ENCODE measurements at places on chromosomes 5 and 9.

GRCh38 chr9:3733039-3733408 lies 207.2 kb upstream of the RFX3 start:
- DNase-seq = no peak

- no peak for DNase-seq
Measured at GRCh38 chr9:135773530-135774238, 71.7 kb downstream of the KCNT1 start.

DNA sequence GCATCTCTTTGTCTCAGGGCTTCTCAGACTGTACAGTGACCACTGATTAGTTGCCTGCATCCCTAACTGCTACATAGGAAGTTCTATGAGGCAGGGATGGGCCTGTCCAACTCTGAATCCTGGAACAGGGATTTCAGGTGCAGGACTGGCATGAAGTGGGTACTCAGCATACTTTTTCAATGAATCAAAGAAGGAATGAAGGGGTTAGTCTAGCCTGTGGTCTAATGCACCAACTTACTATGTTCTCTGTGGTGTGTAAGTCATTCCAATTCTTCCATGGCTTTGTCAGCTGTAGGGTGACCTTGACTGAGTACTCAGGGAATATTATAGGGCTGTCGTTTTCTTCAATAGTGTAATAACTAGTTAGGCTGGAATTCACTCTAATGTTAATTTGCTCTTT lies 8.3 kb downstream of the COL15A1 start:
- DNase-seq = no peak

DNA sequence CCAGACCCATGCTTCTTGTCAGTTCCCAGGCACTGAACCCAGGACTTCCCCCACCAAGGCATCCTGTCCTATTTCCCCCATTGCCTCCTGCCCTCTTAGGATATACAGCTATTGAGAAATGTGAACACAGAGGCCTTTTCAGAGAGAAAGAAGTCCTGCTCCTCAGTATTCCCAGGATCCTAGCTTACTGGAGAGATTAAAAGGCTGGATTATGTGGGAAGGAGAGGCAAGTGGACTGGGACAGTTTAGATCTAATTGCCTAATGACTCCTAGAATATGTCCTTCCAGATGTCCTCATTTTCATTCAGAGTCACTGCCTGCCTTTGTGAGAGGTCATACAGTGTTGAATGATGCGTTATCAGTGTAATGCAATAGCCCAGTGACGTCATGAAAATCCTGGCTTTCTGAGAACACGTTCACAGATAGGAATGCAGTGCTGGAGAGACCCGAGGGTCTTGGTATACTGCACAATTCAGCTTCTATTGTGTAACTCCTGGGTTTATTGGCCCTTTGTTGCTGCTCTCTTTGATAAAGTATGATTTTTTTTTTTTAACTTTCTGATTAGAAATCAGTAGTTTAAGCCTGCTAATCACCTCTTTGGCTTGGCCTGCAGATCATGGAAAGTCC lies 26.2 kb downstream of the WWC1 start:
- peak; percentile 39 for DNase-seq
